ENCODE measurements at places on chromosomes 4 and X.
A peak's percentile ranks its signal among the peaks of the same experiment; 100 is the strongest.

DNA sequence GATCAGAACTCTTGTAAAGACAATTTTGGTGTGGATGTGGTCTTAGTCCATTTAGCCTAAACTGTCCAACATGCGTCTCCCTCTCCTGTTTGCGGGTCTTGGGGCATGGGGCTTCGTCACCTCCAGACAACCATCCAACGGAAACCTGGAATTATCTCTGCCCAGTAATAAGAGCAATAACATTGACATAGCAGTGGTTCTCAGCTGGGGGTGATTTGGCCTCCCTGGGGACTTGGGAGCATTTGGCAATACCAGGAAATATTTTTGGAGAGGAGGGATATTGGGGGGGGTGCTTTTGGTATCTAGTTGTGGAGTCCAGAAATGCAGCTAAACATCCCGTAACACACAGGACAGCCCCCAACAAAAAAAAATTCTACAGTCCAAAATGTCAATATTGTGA lies 47.2 kb downstream of the SEL1L3 start:
- DNase-seq: no peak

- DNase-seq: no peak
Measured at GRCh38 chr4:113555868-113556267, 205.7 kb downstream of the CAMK2D start.

GRCh38 chr4:2412534-2412884 lies 5.9 kb downstream of the ZFYVE28 start:
- DNase-seq: peak; percentile 69

DNA sequence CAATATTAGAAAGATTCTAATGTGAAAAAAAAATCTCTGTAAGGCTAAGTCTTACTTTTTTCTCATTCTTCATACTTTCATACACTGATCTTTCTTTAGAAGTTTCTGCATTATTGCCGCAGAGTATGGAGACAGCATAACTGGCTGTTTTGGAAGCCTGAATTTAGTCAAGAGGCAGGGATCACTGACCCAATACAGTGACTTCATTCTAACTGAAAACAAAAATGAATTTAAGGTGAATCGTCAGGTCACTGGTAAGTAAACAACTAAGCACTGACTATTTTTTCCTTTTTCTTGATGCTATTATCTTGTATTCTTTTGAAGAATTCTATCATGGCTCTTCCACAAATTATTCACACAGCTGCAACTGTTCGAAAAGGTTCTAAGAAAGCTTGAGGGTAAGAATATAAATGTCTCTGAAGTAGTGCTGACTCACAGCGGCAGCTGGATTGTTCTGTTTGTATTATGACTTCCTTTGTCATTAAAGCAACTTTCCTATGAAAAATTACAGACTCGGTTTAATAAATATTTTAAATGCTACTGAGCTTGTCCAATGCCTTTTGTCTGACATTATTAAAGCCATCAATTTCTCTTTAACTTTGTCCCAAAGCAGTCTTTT lies 609.3 kb downstream of the FSTL5 start:
- no peak for DNase-seq

DNA sequence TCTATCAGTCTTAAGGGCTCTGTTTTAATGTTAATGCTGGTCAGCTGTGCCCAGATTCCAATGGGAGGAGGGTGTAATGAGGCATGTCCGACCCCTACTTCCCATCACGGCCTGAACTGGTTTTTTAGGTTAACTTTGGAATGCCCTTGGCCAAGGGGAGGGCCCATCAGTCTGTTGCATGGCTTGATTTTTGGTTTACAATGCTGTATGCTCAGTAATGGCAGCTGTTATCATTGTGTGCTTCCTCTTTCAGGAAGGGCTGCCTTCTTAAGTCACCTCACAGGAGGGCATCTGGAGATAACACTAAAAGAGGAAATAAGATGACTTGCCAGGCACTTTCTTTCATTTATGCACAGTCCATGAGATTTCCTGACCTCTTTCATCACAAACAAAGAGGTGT lies 36.3 kb downstream of the ATXN3L start:
- DNase-seq: no peak

GRCh38 chrX:10198254-10198653 lies 41.5 kb downstream of the CLCN4 start:
- DNase-seq: no peak

DNA sequence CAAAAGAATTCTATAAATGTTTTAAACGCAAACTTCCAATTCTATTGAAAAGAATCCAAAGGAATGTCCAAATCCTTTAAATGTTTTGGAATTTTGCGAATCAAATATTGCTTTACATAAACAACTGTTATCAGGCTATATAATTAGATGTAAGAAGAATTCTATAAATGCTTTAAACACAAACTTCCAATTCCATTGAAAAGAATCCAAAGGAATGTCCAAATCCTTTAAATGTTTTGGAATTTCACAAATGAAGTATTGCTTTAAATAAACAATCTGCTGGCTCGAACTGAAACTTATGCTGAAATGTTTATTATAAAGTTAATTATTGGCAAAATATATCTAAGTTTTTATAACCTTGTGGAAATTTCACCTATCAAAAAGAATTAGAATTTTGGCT lies 16.1 kb downstream of the DAPP1 start:
- DNase-seq: no peak

GRCh38 chr4:88333741-88334405 lies 44.8 kb upstream of the HERC6 start:
- no peak for DNase-seq

DNA sequence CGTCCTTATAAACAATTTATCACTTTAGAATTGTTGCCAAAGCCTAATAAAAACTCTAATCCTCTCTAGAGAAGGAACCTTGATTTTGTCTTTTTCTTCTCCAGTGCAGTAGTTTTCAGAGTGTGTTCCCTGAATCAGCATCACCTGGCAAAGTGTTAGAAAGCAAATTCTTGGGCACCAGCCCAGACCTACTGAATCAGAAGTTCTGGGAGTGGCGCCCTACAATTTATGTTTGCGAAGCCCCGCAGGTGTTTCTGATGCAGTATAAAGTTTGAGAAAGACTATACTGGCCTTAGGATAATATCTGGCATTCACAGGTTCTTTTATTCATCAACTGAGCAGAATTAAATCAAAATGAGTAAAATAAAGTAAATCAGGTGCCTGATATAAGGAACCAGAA lies 645.8 kb upstream of the ATOH1 start:
- DNase-seq: no peak

DNA sequence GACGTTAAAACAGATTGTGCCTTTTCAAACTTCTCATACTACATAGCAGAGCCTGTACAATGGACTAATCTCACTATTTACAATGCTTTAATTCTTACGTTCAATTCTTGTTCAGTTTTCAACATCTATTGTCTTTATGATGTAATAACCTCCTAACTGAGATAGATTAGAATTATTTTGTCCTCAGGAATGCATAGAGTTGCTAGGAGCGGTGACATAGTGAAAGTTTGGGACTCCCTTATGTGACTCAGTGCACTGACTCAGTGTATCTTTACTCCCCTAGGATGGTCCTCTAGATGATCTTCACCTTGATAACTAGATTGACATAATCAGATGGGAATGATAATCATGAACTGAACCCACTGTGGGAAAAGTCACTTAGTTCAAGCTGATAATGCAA lies 151.5 kb downstream of the VEGFC start:
- no peak for DNase-seq

GRCh38 chr4:73586040-73586439 lies 34.2 kb downstream of the RASSF6 start:
- no peak for DNase-seq

GRCh38 chr4:73257651-73258435 lies 755 bp downstream of the ANKRD17 start:
- peak; percentile 24 for DNase-seq

GRCh38 chr4:38664706-38665401 lies 855 bp downstream of the KLF3 start:
- peak; percentile 51 for DNase-seq

DNA sequence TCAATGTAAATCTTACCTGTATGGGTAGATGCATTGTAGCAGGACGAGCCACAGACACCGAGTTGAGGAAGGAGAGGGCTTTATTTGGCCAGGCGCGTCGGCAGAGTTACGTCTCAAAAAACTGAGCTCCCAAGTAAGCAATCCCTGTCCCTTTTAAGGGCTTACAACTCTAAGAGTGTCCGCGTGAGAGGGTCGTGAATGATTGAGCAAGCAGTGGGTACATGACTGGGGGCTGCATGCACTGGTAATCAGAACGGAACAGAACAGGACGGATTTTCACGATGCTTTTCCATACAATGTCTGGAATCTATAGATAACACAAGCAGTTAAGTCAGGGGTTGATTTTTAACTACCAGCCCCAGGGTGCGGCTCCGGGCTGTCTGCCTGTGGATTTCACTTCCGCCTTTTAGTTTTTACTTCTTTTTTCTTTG lies 524.9 kb upstream of the HTR2C start:
- no peak for DNase-seq

- DNase-seq: no peak
Measured at GRCh38 chrX:53644751-53645150, 41.8 kb downstream of the HUWE1 start.

- DNase-seq: no peak
Measured at GRCh38 chr4:147509386-147509785, 28.5 kb downstream of the EDNRA start.

DNA sequence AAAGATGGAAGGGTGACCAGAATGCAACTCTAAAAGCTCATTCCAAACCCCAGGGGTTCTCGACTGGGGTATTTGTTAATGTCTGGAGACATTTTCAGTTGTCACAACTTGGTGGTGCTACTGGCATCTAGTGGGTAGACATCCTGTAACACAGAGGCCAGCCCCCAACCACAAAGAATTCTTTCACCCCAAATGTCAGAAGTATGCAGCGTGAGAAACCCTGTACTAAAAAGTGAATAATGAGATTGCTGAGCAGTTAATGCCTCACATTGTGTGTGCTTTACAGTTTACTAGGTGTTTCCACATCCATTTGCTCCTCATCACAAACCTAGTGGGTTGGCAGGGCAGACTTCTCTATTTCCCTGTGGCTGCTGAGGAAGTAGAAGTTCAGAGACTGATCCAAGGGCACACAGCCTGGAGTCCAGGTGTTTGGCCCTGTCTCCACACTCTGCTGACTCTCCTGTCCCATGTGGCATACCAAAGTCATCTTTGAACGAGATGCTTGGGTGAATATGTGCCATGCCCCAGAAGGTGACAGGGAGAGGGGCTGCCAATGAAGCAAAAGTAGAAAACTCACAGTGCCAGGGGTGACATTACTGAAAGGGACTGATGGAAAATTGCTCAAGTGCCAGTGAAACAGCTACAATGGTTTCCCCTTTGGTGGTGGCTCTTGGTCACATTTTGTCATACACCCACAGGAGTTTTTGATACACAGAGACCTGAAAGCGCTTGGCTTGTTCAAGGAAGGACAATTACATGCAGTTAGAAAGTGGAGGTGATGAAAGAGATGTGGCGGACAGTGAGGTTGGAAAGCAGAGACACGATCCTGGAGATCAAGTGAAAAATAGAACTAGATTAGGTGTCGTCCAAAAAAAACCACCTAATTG lies 10.1 kb upstream of the TMEM154 start:
- no peak for DNase-seq

- DNase-seq: no peak
Measured at GRCh38 chrX:31487951-31488350, 416.1 kb upstream of the FTHL17 start.

DNA sequence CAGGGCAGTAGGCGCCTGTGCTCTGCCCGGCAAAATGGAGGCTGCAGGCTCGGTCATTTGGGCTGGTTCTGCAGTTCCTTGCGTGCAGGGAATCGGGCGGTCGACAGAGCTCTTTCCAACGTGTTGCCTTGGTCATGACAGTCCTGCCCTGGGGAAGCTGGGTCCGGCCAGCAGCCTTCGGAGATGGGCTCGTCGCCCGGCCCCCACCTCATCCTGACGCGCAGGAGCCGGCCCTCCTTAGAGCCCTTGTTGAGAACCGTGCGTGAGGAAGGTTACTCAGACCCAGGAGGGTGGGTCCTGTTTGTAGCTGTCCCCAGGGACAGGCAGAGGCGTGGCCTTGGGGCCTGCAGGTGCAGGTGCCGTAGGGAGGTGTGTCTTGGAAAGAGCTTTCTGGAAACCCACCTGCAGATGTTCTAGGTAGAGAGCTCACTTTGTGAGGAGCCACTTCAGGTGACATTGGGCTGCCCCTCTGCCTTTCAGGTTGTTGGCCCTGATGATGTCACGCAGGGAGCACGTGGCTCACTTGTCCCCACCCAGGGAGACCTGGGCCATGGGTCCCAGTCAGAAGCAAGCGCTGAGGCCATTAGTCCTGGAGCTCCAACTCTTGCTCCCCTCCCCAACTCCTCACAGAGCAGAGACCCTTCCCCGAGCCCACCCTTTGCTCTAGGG lies 15.2 kb upstream of the HGFAC start:
- no peak for DNase-seq

- DNase-seq: no peak
Measured at GRCh38 chr4:123304151-123304964, 92.2 kb upstream of the SPRY1 start.

- no peak for DNase-seq
Measured at GRCh38 chr4:3276986-3277385, 15.8 kb upstream of the RGS12 start.

GRCh38 chrX:114071412-114071811 lies 512.5 kb upstream of the HTR2C start:
- DNase-seq: no peak

- no peak for DNase-seq
Measured at GRCh38 chr4:153646978-153647377, 37.1 kb upstream of the TLR2 start.

DNA sequence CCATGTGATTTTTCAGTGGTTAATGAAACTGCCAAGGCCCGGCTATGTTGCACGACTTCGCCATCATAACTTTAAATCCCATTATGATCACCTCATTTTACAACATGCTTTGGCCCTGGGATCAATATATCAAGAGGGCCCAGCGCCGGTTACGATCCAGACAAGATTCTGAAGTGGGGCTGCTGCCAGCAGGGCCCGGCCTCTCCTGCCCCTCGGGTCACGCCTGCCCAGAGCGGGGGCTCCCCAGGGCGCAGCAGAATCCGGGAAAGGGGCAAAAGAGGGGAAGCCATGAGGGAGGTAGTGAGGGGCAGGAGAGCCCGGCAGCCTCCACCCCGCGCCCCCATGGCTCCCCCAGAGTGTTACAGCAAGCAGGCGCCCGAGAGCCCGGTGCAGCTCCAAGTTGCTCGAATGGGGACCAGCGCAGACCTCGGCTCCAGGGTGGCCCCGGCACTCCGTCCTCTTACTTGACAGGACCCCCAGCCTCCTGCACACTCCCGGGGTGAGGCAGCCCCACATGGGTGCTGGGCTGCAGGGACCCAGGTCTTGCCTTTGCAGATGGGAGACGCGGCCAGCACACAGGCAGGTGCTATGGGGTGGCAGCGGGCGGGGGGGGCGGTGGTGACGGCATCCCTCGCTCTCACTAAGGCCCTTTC lies 129.8 kb upstream of the NKX1-1 start:
- no peak for DNase-seq

All from GM13977 (cell line).